Trophoblast cell (in vitro differentiated cells and primary cell): ENCODE measurements at places on chromosomes 2 and 18.

GRCh38 chr2:65918760-65919187 lies 486.4 kb upstream of the SPRED2 start:
- DNase-seq = peak; percentile 17

- peak; percentile 33 for DNase-seq
These were observed 73.8 kb downstream of the MAP3K20 start for GRCh38 chr2:173149491-173149890.

DNA sequence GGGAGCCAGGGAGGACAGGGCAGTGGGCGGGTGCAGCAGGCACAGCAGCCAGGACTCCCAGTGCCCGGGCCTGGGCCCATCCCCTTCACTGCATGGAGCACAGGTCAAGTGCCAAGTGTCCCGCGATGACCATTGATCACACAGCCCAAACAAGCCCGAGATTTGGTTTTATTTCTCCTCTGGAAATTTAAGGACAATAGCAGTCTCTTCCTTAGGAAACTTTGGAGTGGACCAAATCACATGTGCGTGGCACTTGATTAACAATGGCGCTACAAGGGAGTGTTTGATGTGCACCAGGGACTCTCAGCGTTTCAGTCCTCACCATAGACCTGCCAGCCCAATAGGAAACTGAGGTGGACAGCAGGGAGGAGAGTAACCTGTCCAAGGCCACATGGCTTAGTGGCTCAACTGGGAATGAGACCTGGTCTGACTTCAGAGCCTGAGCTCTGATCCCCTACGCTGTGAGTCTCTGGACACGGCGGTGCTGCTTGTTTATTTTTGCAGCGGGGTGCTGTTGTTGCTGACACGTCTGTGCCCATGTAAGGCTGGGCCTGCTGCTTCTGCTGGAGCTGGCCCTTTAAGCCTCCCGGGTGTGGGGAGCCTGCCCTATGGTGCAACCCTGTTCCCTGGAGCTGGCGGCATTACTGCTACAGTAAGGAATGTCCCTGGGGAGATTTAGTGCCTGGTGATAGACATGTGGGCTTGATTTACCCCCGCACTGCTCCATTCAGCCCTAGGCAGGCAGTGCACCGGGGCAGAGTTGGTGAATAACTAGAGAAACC lies 194.2 kb downstream of the INHBB start:
- peak; percentile 84 for DNase-seq

DNA sequence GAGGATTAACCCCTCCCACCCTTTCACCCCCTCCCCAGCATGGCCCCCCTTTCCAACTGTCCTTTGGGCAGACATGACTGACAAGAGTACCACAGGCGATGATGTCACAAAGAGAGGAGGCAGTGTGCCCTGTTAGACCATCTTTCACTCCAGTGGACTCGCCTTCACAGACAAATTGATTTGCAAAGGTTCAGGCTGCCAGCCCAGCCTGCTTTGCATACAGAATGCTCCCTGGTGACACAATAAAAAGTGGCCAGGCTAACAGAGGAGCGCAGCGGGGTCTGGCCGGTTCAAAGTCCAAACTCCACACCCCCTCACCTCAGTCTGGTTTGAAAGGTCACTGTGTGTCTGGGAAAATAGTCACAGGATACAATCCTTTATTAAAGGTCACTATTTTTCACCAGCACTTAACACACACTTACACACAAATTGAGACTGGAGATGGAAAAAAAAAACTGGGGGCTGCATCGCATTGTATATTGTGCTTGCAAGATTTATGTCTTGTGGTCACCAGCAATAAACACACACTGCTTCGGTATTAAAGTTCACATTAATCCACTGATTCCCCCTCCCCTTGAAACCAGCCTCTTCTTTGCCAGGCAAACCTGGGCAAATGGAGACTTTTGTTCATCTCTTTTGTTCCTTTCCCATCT lies 236.9 kb downstream of the BCL11A start:
- no peak for DNase-seq

DNA sequence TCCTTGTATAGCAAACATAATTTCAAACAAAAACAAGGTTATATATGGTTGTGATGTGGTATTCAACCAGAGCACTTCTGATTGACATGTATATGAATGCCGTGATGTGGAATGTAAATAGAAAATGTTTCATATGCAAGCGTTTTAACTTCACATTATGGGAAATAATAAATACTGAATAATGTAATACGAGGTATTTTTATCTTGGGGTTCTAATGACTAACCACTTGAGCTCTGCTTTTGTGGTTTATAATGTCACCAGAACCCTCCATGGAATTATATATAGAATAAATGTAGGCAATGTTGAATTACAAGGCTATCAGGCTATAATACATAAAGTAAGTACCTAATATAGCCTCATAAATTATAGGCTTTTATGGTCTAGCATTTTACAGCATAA lies 72.4 kb downstream of the ZNF521 start:
- no peak for DNase-seq

- DNase-seq = no peak
These were observed 325.4 kb downstream of the SMAD2 start for GRCh38 chr18:47605093-47605492.

DNA sequence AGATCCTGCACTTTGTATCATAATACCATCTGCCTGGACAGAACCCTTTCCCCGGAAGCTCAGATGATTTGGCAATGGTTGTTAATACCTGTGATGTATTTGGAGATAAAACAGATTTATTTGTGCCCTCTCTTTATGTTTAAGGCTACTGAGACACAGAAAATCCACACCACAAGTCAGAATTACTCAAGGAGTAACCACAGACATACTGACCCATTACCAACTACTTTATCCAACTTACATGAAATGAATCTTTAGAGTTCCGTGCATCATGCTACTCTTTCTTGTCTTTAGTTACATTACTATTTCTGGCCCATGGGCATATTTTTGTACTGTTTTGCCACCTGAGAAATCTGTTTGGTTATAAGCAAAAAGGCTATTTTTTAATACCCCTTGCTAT lies 384.0 kb downstream of the STK39 start:
- DNase-seq = no peak

- no peak for DNase-seq
These were observed 59.8 kb downstream of the SH3YL1 start for GRCh38 chr2:203984-204383.

DNA sequence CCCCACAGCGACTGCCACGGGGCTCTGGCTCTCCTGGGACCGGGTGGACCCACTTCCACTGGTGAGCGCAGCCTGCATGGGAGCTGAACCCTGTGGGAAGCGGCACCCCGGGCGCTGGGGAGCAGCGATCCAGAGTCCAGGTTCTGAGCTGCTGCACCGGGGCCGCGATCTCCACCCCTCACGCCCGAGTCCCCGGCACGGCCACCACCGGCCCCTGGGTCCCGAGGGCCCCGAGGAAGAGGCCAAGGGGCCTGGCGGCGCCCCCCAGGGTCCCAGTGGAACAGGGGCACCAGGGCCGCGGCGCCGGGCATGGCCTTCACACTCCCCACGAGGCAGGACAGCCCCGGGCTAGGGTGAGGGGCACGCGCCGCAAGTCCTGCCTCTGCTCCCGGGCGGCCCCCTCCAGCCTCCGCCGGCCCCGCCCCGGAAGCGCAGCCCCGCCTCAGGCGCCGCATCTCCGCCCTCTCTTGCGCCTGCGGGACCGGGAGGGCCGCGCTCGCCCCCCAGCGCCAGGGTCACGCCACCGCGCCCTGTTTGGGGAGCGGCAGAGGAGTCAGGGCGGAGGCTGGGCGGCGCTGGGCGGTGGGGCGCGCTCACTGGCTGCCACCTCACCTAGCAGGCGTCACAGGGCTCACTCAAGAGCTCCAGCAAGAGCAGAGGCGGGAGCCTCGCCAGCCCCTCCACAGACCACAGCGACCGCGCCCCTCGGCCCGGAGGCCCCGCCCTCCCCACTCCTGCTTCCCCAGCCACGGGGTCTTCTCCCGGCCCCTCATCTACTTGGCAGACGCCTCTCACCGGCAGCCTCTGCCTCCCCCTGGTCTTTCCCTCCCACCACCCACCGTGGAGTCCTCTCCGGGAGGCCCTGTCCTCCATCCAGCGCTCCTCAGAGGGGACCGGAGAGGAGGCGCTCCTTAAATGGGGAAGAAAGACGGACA lies 26.8 kb downstream of the THAP4 start:
- DNase-seq = peak; percentile 88

DNA sequence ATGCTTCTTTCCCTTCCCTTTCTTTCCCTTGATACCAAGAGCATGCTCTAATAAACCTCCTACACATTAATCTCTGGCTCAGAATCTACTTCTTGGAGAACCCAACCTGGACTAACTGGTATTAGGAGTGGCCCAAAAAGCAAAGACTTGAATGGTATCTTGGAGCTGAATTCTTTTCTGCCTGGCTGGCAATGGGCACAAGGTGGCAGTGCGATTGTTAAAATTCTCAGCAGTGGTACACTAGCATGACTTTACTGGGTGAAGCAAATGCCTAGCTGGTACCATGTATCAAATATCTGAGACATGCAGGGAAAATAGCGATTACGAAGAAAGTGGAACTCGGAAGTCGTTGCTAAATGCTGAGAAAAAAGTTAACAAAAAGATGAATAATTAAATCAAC lies 376.1 kb downstream of the XIRP2 start:
- no peak for DNase-seq

DNA sequence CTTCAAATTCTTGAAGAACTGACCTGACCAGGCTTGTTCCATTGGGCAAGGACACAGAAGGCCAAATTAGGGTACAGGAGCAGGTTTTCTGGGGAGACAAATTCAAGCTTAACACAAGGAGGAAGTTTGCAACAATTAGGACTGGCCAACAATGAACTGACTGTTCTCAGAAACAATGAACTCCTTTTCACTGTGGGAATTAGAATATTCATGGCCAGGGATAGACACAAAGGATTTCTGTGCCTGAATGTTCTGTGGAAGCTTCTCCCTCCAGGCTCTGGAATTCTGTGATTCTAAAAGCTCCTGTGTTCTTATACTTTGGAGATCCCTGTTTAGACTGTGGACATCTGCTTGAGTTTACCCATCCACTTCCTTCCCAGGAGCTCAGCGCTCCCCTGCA lies 15.2 kb downstream of the SMYD1 start:
- no peak for DNase-seq

DNA sequence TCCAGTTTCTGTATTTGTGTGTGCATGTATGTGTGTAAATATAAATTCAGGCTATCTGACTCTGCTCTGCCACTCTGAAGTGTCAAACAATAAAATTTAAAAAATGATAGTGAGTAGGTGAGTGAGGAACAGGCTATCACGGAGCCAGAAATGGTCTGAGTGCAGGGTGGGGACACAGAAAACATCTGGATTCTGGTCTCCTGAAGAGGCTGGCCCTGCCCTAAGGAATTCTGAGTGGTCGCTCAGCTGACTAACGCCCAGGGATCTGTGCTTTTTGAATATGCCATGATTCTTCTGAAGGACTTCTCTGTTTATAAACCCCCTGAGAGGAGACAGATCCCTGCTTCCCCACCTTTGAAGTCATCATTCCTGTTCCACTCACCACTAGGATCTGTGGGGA lies 353.9 kb upstream of the GYPC start:
- no peak for DNase-seq

GRCh38 chr2:173271825-173272224 lies 82.8 kb upstream of the CDCA7 start:
- no peak for DNase-seq

GRCh38 chr18:60024857-60025256 lies 125.1 kb downstream of the PMAIP1 start:
- DNase-seq = no peak

- DNase-seq = no peak
These were observed 177.1 kb upstream of the HDAC4 start for GRCh38 chr2:239577935-239578334.

DNA sequence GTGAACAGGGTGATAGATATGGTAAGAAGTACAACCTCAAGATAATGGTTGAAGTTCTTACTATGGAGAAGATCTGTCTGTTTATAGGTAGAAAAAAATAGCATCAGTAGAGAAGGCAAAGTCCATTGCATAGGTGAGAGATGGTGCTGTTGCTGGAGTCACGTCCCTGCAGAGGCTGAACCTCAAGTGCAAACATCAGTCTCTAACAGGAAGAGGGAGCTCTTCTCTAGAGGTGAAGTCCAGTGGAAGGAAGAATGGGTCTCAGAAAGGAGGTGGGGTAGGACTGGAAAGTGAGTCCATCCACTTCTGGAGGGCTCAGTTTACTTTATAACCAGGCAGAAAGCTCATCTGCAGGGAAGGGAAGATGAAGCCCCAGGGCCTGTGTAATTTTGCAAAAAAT lies 337.7 kb downstream of the MEIS1 start:
- no peak for DNase-seq

DNA sequence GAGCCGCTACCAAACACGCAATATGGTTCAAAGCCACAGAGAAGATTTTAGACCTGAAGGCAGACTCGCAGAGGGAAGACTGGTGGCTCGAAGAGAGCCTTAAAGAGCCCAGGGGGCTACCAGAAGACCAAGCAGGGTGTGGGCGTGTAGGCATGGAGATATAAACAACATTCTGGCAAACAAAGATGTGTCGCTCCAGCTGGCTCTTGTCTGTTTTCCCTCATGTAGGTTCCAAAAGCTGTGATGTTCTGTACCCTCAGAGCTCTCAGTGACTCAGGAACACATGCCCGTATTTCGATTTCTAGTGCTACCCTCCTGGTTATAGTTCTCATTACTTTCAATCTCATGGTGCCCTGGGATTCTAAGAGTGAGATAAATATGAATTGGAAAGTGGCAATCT lies 44.5 kb downstream of the DOCK10 start:
- DNase-seq = no peak

DNA sequence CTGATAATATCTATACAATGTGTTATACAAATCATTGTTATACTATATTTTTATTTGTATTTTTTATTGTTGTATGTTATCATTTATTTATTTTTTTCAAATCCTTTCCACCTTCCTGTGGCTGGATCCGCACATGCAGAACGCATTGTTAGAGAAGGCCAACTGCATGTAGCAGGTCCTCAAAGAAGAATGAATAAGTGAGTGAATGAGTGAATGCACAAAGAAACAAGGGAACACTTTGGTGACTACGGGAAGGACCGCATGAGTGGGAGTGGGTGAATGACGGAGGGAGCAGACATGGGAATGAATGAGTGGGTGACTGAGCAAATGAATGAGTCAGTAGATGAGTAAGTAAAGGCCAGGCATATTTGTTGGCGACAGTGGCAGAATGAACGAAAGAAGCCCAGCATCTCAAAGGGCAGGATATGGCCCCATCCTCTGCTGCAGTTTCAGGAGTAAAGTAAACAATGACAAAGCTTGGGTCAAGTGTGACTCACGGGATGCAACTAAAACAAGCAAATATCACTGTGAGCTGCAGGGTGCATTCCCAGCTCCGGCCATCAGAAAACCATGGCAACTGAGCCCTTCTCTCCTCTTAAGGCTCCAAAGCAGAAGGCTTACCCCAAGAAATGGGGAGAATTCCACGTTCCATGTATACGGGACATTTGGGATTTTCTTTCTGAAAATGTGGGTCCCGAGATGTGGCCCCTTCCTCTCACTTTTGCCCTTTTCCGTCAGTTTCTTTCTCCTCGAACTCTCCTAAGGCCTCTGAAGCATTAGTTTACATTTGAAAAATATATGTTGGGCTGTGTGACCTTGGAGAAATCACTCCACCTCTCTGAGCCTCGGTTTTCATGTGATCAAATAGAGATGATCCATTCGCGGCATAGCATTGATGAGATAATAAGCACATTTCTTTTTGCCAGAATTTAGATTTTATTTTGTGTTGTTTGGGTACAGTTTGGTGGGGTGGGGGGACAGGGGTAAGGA lies 24.5 kb downstream of the KCNF1 start:
- peak; percentile 24 for DNase-seq

GRCh38 chr2:78201064-78201575 lies 678.9 kb upstream of the LRRTM4 start:
- DNase-seq = no peak
